ENCODE measurements at places on chromosomes 3 and 15.
A peak's percentile ranks its signal among the peaks of the same experiment; 100 is the strongest.

DNA sequence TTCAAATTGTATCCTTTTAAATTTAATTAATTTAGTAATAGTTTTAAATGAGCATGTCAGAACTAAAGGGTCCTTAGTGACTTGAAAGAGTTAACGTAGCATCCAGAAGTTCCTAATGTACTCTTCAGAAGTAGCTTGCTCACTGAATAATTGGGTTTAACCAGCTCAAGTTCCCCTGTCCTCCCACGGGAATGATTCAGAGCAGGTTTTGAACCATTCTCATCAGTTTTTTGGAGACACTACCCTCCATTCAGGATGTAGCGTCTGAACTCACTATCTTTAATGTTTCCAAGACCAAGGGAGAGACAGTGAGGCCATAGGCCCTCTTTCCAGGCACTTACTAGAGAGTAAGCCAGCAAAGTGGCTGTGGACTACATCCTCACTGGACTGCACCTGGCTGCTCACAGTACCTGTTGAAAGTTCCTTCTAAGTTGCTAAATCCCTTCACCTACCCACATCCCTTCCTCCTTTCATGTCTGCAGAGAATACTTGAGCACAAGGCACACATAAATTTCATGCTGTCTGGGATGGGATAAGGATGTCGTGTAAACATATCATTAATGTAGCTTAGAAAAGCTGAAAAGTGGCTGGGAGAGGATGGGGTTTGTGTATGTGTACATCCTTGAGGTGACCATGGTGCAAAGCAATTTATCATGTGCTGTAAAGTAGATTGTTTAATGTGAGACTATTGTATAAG, 146.3 kb downstream of the PLCL2 start:
- DNase-seq: no peak

DNA sequence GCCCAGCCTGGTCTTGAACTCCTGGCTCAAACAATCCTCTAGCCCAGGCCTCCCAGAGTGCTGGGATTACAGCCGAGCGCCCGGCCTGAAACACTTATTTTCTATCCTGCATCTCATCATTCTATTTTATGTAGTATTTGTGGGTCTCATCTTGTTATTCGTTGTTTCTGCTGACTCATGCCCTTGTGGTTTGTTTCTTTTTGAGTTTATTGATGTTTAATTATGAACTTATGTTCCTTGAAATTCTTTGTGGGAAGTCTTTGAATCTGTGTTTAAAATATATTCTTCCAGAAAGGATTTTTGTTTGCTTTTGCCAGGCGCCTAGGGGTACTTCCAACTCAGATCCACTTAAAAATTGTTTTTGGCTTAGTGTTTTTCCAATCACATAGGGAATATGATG, 78.3 kb upstream of the C15orf39 start:
- DNase-seq: no peak

DNA sequence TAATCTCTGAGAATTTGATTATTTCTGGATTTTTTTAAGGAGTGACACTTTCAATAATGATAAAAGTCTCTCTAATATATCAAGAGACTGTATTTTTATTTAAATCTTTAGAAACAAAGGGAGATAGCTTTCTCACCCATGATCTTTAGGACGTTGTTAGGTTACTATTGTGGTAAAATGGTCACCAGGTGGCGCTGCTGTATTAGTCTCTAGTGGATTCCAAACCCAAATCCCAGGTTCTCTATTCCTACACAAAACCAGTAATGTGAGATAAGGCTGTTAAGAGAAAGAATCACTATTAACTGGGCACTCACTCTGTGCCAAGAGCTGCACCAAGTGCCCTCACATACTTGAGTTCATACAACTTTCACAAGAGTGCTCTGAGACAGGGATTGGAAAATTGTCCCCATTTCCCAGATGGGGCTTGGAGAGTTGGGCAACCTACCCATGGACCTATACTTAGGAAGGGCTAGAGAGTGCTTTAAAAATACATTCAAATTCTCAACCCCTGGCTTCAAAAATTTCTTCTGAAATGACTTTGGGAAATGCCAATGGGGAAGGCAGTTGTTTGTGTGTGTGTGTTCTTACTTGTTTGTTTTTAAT, 593.4 kb upstream of the TGFBR2 start:
- DNase-seq: peak; percentile 50

- peak; percentile 30 for DNase-seq
Observed at GRCh38 chr3:25910997-25911396, 121.1 kb downstream of the OXSM start.

DNA sequence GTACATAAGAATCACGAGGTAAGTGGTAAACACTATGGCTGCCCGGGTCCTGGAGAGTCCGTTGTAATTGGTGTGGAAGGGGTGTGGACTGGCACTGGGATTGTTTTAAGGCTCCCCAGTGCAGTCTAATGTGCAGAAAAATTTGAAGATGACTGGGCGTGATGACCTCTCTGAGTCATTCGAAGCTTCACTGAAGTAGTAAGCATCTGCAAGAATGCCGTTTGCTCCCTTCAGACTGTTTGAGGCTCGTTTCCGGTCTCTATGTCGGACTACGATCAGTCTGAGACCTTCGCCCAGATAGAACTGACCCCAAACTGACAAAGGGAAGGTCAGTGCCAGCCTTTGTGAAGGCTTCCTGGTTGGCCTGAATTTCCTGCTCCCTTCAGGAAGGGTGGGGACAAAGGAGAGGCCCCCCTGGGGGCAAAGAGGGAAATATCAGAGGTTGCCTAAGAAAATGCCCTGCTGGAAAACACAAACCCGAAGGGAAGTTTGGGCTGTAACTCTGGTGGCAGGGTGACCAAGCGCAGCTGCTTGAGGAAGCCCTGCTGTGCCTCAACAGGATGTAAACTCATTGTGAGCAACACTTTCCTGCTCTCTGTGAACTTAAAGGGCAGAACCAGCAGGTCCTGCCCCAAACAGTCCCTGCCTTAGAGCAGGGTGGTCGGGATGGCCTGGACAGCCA, 34.6 kb downstream of the BTD start:
- DNase-seq: no peak

- DNase-seq: no peak
Observed at GRCh38 chr3:11300970-11301369, 28.8 kb downstream of the ATG7 start.

DNA sequence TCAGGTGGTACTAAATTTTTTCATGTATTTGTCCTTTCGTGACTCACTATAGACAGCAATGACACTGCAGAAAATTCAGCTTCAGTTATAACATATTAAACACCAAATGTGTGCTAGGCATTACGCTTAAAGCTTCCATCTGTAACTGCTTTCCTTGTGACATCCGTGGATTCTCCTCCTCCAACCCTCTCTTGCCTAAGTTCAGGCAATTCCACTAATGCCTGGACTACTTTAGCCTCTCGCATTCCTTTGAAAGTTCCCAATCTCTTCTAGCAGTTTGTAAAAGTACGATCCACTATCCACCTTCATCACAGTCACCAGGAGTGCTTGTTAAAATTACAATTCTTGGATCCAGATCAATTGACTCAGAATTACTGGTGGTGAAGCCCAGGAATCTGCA, 17.7 kb downstream of the CCDC80 start:
- no peak for DNase-seq

DNA sequence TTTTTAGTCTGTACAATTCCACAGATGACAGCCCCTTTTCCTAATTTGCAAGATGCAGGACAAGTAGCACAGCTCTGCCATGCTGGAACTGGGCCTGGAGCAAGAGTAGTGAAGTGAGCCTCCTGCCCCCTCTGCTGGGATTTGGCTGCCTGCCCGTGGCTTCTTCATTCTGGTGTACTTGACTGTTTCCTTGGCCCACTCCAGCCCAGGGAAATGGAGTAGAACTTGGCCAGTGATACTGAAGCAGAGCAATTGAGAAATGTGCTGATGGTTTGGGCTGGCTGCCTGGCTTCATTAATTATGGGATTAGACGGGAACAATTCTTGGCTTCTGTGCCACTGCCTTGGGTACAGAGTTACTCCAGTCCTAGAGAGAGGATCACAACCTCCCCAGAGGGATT, 2.8 kb downstream of the GPD1L start:
- no peak for DNase-seq

DNA sequence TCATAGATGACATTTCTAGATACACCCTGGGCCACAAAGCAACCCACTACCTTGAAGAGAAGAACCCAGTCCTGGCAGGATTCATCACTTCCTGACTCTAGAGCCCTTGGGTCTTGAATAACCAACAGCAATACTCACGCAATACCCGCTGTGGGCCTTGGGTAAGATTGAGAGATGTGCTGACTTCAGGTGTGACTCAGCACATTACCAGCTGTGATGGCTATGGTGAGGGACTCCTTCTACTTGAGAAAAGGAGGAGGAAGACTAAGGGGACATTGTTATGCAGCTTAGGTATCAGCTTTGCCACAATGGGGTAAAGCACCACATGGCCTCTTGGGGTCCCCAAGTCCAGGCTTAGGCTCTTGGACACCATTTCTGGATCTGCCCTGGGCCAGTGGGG, 14.9 kb downstream of the C3orf33 start:
- no peak for DNase-seq

DNA sequence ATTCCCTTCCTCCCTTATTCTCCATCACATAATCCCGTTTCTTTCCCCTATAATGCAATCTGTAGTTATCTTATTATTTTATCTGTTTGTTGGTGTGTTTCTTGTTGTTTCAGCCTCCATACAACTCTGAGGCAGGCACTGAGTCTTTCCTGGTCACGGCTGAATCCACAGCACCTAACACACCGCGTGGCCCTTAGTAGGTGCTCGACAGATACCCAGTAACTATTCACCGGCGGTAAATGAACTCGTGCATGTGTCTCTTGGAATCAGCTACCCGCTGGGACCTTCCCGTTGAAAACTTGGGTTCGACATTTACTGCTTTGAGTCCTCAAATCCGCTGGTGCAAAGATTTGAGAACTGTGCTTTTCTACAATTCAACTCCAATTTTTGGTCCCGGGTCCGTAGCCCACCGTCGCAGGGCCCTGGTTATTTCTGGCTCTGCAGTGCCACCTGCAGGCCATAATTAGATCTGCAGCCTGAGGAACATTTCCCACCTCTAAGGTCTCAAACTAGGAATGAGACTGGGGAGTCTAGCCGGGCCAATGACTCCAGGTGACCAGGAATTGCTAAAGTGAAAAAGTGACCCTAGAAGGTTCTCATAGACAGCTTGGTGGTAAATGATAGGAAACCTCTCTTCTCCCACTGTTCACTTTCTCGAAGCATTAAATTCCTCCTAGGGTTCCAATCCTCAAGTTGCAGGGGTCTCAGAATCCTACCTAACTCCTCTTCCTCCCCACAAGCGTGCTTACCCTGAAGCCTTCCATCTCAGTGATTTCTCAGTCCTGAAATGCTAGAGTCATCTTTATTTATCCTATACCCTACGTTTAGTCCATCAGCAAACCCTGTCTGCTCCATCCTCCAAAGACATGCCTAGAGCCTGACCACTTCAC, 40.0 kb upstream of the TRH start:
- DNase-seq: peak; percentile 70

DNA sequence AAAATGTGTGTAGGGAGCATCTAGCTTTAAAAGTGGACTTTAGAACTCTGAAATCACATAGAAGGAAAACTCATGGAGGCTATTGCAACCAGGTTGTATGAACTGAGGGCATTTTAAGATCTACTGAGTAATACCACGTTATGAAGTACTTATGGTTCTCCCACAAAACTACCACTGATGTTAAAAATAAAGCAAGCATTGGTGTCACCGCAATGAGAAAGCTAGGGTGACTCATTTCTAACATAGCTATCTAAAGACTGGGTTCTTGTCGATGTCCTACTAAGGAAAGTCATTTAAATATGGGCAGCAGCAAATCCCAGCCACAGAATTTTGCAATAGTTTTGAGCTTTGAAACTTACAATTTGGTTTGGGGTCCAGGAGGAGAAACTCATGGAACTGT, 584.8 kb downstream of the DIPK2A start:
- DNase-seq: no peak

- no peak for DNase-seq
Observed at GRCh38 chr3:175248832-175249231, 389.7 kb downstream of the NAALADL2 start.

- no peak for DNase-seq
Observed at GRCh38 chr3:126464093-126464492, 11.6 kb downstream of the ZXDC start.

Measured in HEK293T (cell line).